RKO (cell line): ENCODE measurements at places on chromosomes 12 and 14.
A peak's percentile ranks its signal among the peaks of the same experiment; 100 is the strongest.

- no peak for DNase-seq
Observed at GRCh38 chr12:52307836-52308805, 13.1 kb downstream of the KRT83 start.

GRCh38 chr14:105023791-105024480 is 3.1 kb upstream of the CDCA4 start:
- DNase-seq: peak; percentile 88

- DNase-seq: no peak
Observed at GRCh38 chr14:91170504-91171121, 56.7 kb downstream of the DGLUCY start.

DNA sequence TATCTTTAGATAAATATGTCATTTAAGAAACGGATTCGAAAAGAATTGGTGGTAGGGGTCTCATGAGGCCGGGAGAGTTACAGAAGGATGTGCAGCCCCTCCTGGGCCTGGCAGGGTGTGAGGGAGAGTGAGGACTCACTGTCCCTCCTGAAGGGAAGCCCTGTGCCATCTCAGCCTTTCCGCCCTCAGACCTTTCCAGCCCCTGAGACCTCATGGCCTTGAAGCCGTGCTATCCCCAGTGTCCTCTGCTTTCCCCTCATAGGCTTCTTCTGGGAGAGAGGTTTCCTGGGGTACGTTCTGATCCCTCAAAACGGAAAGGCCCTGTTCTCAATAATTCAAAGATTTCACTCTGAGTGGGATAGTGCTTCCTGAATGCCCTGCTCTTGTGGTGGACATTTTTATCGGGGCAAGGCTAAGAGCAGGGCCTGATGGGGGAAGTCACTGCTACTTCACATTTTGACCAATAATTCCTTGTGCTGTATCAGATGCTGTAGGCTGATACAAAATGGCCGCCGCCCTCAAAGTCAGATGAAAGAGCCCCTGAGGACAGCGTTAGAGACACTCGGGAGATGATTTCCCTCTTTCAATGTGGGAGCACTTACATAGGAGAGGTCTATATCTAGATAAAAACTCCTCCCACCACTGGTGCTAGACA is 1.3 kb downstream of the CD4 start:
- DNase-seq: no peak

GRCh38 chr12:55847603-55848291 is 5.0 kb upstream of the MMP19 start:
- DNase-seq: peak; percentile 96
